Activated CD8-positive, alpha-beta memory T cell treated with anti-CD3 and anti-CD28 coated beads for 1 hour (primary cell): ENCODE measurements at places on chromosomes 5 and 9.

GRCh38 chr9:137757613-137758029 is 120.0 kb upstream of the CACNA1B start:
- no peak for DNase-seq

DNA sequence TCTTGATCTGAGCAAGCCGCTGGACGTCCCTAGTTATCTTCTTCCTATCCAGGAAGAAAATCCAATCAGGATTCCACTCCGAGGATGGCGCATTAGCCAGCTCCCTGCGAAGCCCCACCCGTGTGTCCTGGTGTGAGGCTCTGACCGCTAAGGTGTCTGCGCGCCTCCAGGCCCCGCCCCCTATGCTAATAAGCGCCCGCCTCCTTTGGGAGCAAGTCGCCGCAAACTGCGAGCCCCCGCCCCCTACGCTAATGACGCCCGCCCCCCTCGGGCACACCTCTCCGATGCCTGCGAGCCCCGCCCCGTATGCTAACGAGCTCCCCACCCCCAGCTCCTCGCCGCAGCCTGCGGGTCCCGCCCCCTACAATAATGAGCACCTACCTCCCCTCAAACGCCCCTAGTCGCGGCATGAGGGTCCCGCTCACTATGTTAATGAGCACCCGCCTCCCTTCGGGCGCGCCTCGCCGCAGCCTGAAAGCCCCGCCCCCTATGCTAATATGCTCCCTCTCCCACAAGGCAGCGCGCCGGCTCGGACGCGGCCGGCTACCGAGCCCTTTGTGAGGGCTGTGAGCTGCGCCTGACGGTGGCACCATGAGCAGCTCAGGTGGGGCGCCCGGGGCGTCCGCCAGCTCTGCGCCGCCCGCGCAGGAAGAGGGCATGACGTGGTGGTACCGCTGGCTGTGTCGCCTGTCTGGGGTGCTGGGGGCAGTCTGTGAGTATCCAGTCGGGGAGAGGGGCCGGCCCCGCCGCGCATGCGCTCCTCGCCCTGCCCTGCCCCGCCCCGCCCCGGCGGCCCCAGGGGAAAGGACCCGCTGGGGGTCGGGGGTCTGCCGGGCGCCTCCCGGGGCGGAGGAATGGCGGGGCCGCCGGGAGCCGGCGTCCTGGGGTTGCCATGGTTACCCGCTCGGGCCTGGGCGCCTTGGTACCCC is at the start of gene CACFD1:
TSS of gene CACFD1 (plus strand) at position 503 of the 929 bp plus-strand sequence. CDS start at position 592, 89 bp downstream.
- peak; percentile 77 for DNase-seq

DNA sequence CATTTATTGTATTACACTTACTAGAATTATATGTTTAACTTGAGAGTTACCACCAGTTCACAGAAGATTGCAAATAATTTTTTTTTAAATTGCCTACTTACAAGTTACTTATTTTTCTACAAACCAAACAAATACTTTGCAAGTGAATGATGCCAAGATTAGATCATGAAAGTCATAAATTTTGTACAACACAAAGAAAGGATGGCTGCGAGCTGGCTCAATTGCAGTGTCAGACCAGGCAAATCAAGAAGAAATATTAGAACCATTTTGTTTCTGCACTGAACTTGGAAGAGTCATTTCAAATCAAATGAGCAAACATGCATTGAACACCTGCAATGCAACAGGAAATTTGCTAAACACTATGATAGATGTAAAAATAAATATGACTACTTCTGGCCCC is 97.3 kb downstream of the PLCXD3 start:
- no peak for DNase-seq

DNA sequence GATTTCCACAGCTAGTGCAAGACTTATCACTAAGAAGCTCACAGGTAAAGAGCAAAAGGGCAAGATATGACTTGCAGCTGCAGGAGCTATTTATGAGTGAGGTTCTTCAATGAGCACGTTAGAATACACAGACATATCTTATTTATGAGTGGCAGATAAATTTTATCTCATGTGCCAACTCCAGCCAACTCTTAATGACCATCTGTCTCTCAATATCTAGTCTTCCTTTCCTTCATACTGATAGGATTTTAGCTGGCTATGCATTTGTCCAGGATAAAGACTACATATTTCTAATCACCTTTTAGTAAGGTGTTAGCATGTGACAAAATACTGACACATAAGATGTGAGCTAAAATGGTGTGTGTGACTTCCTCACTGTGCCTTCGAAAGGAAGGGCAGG is 304.5 kb downstream of the TRPM3 start:
- no peak for DNase-seq

DNA sequence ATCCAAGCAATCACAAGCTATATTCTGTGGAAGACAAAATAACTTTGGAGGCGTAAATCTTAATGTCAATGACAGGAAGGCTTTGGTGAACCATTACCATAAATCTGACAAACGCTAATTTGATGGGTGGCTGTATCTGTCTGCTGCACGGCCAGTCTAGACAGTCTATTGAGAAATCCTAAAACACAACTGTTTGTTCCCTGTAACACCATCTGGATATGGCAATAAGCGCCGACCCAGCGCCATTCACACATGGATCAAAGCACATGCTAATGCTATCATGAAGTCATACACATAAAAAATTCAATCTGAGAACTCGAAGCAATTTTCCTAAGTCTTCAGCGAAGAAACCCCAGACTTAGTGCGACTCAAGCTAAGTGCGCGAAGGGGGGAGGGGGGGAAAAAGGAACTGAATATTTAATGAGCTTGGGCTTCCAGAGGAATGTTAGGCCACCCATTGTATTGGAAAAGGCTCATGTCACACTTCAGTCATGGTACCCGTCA is 95.1 kb downstream of the ARL15 start:
- DNase-seq: no peak

DNA sequence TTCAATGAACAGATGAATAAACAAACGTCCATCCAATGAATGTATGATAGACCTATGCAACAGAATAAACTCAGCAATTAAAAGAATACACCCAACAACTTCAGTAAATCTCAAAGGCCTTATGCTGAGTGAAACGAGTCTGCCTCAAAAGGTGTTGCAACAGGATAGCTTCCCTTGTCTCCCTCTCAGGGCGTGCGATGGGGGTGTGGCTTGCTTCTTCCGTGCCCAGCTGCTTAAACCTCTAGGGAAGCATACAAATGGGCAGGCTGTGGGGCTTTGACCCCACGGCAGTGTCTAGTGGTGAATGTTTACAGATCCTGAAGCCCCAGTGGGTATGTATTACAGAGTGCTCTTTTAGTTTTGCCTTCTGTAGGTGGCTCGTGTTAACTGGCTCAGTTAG is 87.0 kb upstream of the CCL21 start:
- DNase-seq: no peak

- no peak for DNase-seq
Measured at GRCh38 chr5:54620141-54620933, 102.8 kb downstream of the SNX18 start.

DNA sequence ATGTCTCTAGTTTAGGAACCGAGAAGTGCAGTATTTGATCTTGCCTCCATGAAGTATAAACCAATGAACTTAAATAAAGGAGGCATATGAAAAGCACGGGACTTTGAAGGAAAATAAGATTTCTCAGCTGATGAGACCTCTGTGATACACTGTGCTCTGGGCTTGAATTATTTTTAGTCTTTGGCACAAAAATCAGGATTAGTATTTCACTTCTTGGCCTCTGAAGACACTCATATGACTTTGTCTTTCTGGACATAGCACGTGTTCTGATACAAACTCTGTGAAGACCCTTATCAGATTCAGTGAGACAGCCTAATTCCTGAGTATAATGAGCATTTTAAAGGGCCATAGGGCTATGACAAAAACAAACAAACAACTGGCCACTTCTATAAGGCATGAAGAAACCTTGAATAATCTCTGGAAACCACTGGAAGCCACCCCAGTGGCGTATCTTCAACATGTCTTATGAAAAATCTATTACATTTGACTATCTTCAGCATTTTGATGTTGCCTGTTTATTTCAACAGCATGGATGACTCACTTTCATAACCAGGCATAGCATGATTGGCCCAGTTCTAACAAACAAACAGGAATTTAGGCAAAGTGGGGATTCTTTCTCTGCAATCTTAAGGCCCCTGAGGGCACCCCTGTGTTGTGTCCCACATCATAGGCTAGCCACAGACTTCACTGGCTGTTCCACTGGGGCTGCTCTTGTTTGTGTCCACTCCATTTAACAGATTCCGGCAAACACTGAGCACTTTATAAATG is 90.3 kb upstream of the ZNF462 start:
- DNase-seq: no peak

- DNase-seq: no peak
Measured at GRCh38 chr9:137280474-137281344, 3.2 kb downstream of the TOR4A start.

DNA sequence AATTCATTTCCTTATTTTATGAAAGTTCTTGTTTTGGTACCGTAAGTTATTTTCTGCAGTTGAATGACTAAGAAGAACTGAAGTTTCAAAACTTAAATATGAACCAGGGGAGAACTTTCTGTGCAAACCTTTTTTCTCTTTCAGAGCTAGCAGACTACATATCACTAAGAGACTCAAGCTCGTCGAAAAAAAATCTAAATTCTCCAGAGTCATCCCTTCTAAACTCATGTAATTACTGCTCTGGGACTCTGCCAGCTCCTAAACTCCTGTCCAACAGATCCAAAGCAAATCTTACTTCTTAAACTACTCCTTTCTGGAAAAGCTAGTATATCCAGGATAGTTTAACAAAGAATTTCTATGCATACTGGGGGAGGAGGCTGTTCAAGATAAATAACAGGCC is 87.0 kb upstream of the NR5A1 start:
- DNase-seq: no peak
